Suprapubic skin (tissue), 4 donors: ENCODE measurements at places on chromosomes 6 and 20.

GRCh38 chr6:114342086-114342825 lies 567 bp downstream of the HS3ST5 start:
- DNase-seq = no peak

DNA sequence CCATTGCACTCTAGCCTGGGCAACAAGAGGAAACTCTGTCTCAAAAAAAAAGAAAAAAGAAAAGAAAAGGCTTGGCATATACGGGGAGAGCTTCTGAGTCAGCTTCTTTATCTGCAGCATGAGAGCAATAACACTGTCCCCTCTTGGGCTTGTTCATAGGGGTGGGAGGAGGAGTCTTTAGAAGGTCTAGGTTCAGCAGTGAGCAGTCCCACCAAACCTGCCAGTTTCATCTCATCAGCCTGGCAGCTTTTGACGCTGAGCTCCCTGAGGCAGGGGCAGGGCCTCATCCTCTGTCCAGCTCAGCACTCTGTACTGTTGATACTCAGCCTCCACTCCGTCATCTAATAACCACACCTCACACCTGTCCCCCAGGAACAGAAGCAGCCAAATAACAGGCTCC lies 5.6 kb upstream of the C6orf132 start:
- DNase-seq = no peak

DNA sequence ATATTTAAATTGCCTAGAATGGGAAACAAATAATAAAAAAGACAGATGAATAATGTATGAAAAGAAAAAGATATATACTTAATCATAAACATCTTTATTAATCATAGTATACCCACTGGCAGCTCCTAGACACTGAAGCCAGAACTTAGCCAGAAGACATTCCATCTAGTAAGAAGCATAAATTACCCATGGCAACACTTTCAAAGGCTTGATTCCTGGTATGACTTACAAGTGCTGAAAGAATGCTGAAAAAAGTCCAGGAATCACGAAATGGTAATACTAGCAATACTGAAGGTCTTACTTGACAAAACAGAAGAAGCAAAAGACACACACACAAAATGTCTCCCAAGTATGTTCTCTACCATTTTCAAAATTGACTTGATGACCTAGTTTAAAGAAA lies 38.0 kb downstream of the RWDD2A start:
- no peak for DNase-seq

DNA sequence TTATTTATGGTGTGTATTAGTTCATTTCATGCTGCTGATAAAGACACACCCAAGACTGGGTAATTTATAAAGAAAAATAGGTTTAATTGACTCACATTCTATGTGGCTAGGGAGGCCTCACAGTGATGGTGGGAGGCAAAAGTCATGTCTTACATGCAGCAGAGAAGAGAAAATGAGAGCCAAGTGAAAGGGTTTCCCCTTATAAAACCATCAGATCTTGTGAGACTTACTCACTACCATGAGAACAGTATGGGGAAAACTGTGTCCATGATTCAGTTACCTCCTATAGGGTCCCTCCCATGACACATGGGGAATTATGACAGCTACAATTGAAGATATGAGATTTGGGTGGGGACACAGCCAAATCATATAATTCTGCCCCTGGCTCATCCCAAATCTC lies 150.0 kb upstream of the AHI1 start:
- no peak for DNase-seq

DNA sequence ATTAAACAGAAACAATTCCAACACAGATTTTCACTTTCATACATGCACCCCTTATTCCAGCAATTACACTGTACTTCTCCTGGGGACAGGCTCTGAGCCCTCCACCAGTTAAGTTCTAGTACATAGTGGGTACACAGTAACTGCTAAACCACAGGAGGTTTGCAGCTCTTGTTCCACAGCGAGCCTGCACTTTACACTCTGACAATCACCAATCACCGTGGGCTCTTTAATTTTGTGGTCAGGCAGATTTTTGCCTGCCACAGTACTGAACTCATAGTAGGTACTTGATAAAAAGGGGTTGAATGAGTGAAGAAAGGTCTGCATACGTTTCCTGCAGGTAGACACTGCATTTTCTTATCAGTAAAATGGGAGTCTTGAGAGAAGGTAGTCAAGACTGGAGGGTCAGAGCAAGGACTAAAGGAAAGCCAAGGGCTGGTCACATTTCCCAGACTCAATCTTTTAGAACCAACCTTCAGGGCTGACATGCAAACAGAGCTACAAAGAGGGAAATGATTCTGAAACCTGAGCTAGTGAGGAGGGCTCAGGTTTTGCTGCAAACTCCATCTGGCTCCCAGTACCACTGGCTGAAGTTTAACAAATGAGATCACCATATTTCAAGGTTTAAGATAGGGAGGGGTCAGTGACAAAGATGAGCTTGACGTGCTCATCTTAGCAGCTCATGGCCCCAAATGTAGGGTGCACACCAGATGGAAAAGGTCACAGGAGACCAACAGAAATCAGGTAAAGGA lies 404.6 kb downstream of the BTBD9 start:
- no peak for DNase-seq

DNA sequence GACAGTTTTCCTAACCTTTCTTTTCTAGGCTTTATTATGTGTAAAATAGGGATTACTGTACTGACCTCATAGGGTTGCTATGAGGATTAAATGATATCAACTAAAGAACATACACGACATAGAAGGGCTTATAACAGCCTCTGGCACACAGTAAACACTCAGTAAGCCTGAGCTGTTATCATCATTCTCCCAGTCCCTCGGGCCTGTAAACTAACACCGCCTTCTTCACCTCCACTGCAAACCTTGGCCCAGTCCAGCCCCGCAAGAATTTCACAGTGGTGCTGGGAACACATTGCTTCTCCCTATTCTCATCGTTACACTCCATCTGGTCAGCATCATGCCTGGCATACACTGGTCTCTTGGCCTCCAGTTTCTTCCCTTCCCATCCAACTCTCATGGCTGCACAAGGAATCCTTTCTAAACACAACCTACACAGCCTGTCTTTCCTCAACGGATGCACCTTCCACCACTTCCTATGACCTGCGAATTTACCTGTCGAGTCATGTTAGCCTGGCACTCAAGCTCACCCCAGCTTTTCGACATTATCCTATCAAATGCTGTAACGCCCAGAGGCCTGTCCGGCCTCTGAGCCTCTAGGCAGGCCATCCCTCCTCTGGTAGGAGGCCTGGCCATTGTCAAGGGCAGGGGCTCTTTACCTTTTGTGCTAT lies 92.1 kb downstream of the FYN start:
- no peak for DNase-seq

- DNase-seq = no peak
Measured at GRCh38 chr6:12289365-12289919, 719 bp upstream of the EDN1 start.

GRCh38 chr6:119620846-119621555 lies 271.4 kb upstream of the MAN1A1 start:
- DNase-seq = no peak

DNA sequence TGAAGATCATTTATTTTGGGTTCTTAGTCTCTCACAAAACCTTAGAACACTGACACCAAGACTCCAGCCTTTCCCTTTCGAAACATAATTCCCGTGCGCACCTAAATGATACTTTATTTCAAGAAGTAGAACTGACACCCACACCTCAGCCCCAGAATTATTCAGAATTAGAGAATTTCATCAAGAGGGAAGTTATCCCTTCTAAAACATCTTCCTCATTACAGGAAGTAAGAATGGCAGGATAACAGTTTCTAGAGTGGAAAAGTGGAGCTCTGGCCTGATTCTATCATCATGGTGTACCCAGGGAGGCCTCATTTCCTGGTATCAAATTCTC lies 1.4 kb upstream of the SRXN1 start:
- DNase-seq = no peak

- DNase-seq = no peak
Measured at GRCh38 chr6:113412589-113413357, 444.4 kb upstream of the MARCKS start.

- DNase-seq = no peak
Measured at GRCh38 chr20:931401-931800, 15.3 kb upstream of the ANGPT4 start.

DNA sequence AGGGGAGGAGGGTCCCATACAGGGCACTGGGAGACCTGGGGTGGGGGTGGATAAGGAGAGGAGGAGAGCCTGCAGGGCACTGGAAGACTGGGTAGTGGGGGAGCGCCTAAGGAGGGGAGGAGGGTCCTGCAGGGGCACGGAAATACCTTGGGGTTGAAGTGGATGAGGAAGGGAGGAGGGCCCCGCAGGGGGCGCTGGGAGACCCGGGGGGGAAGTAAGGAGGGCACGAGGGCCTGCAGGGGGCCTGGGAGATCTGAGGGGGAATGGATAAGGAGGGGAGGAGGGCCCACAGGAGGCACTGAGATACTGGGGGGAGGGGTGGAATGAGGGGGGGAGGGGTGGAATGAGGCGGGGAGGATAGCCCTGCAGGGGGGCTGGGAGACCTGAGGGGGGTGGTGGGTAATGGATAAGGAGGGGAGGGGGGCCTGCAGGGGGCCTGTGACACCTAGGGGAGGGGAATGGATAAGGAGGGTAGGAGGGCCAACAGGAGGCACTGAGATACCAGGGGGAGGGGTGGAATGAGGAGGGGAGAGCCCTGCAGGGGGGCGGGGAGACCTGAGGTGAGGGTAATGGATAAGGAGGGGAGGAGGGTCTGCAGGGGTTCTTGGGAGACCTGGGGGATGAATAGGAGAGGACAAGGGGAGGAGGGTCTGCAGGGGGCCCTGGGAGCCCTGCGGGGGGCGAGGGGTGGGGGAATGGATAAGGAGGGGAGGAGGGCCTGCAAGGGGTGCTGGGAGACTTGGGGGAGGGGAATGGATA lies 567 bp upstream of the CTCFL start:
- DNase-seq = no peak

- no peak for DNase-seq
Measured at GRCh38 chr20:51955756-51956155, 153.4 kb upstream of the SALL4 start.

DNA sequence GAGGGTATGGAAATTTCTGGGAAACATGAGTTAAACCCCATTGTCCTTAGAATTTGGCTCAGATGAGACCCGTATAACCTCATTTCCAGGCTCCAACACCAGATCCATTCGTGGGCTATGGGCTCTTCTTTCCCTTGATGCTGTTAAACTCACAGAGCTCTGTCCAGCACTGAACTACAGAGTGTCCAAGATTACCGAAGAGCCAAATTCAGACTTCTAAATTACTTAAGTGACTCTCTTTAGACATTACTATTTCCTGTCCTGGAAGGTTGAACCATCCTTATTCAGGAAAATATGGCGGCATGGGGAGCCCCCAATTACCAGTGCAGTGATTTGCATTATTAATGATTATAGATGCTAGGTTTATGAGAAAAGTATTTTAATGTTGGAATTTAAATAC lies 124.9 kb upstream of the EDN1 start:
- no peak for DNase-seq

DNA sequence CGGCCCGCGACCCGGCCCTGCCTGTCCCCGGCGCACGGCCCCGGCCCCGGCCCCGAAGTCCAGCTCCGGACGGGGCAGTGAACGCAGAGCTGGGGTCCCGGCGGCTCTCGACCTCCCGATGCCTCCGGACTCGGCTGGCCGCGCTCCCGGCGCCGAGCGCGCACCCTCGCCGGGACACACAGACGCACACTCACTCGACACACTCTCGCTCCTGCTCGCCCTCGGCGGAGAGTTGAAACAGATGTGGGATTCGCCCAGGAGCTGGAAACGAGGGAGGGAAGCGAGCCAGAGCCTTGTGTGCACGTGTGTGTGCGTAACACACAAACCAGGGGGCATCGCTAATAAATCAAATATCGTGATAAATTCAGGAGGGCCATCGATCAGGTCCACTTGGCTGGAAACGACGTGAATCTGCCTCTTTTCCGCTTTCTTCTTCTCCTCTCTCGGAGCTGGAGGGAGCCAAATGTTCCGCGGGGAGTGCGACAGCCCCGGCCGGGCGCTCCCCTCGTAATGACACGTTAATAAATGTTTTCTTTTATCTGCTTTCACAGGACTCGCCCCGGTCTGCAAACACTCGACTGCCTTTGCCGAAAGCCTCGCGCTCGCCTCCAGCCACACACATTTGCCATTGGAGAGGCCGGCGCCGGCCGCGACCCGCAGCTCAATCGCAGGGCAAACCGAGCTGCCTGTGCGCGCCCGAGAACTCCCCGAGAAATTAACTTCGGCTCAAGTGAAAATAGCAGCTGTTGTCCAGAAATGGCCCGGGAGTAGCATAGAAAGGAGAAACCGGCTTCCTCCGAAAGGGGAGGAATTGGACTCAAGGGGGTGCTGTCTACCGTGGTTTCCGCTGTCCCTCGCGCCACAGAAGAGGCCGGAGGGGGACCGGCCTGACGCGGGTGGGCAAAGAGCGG lies 828 bp upstream of the SULF2 start:
- DNase-seq = peak; percentile 79

DNA sequence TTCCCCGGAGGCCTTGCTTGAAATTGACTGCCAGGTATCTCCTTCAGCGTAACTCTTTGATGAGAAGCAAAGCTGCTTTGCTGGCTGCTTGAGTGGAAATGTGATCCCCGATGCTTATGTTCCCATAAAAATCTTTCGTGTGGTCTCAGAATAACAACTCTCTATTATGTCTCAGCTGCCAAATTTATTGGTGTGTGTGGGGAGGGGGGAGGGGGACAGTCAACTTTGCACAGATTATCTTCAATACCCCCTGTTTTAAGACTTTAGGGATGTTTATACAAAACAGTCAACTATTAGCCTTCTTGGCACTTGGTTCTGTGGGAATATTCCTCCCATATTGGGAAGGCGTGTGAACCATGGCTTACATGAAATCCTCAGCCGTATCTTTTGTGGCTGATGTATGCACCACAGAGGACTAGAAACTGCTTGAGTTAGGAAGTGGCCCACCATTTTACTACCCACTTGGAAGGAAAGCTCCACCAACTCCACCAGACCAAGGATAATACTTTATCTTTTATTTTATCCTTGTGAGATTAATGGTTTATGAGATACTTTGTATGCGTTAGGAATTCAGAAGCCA lies 101.5 kb upstream of the SLC24A3 start:
- no peak for DNase-seq

- no peak for DNase-seq
Measured at GRCh38 chr6:119544325-119545175, 195.0 kb upstream of the MAN1A1 start.

GRCh38 chr6:21265034-21265729 lies 328.4 kb upstream of the SOX4 start:
- no peak for DNase-seq

- DNase-seq = no peak
Measured at GRCh38 chr6:44359973-44360372, 17.5 kb downstream of the SPATS1 start.

DNA sequence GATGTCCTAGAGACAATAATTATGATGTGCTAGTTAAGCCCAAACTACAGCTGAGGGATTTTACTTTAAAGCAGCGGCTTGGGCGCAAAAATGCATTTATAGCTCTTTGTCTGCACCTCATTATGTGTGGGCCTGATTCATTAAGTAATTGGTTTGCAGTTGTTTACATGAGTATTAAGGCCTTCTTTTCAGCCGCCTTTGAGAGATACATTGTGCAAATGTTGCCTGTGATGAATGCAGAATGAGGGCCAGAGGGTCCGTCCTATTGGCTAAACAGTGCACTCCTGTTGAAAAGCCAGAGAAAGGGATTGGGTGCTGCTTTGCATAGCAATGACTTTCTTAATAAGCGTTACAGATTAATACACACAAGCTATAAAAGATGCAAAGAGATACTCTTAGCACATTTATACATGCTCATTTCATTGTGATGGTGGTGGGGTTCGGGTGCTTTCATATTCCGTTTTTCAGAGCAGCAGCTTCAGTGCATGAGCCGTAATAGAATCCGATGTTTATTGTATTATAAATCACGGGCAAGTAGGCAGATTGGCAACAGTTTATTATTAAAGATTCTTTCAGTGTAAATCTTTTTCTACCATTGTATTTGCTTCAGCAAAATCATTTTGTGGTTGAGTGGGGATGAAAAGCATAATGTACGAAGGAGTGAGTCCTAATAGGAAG lies 68.2 kb upstream of the XRN2 start:
- no peak for DNase-seq
